ENCODE measurements at places on chromosomes 4 and X. TPM values are rescaled to one million over a fixed set of nuclear protein-coding genes. Genes with fewer than 3 reads are reported as not detected.

GRCh38 chrX:21798677-21799219 lies 40.7 kb upstream of the MBTPS2 start:
- no peak overlapping the region for H3K4me3 ChIP-seq
- H3K27me3 ChIP-seq, result no peaks in the 10 kb centered on the region
- peak; percentile 30 for DNase-seq
- peak overlapping the region; percentile 69 for H3K27ac ChIP-seq
- H3K36me3 ChIP-seq, result no peaks in the 10 kb centered on the region

- H3K27me3 ChIP-seq, result no peaks in the 10 kb centered on the region
- no peak overlapping the region for H3K27ac ChIP-seq
- DNase-seq, result no peak
- no peak overlapping the region for H3K4me3 ChIP-seq
Measured at GRCh38 chr4:4831825-4832224, 27.6 kb upstream of the MSX1 start.

GRCh38 chr4:150949943-150950342 lies 65.1 kb downstream of the LRBA start:
- no peak overlapping the region for H3K4me3 ChIP-seq
- H3K27ac ChIP-seq, result no peak overlapping the region
- no peaks in the 10 kb centered on the region for H3K36me3 ChIP-seq
- DNase-seq, result no peak
- no peaks in the 10 kb centered on the region for H3K4me1 ChIP-seq

TEX13B gene
- total RNA-seq, result not detected

- no peak overlapping the region for H3K4me3 ChIP-seq
- no peaks in the 10 kb centered on the region for H3K36me3 ChIP-seq
- H3K27me3 ChIP-seq, result no peaks in the 10 kb centered on the region
- DNase-seq, result no peak
- H3K27ac ChIP-seq, result no peak overlapping the region
- H3K4me1 ChIP-seq, result no peaks in the 10 kb centered on the region
Measured at GRCh38 chr4:89899152-89899551, 4.5 kb downstream of the MMRN1 start.

DNA sequence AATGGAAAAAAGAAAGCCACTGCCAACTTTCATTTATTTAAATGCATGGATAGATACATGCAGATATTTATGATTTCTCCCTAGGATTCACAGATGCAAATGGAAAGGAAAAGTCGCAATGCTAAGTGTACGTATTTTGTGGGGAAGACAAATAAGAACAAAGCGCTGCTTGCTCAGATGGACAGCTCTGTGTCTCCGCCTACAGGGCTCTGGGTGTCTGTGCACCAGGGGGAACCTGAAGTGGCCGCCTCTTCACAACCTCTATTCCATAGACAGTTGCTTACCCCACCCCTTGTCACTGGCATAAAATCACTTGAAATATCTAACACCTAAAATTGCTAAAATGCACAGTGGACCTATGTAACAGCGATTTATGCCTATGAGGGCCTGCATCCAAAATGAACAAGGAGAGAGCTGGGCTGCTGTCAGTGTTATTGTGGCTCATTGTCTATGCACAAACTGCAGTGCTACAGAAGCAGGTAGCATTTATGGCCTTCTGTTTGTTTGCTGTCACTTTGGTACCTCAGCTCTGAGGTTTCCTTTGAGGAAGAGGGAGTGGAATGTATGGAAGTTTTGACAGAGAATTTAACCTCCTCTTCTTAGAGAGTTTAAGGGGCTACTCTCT lies 58.6 kb upstream of the PAGE1 start:
- no peaks in the 10 kb centered on the region for H3K36me3 ChIP-seq
- H3K27ac ChIP-seq, result no peak overlapping the region
- peaks cover 3% of the 10 kb centered on the region for H3K27me3 ChIP-seq
- no peak for DNase-seq
- H3K4me1 ChIP-seq, result no peaks in the 10 kb centered on the region

- no peaks in the 10 kb centered on the region for H3K36me3 ChIP-seq
- DNase-seq, result no peak
- no peak overlapping the region for H3K4me3 ChIP-seq
- no peaks in the 10 kb centered on the region for H3K4me1 ChIP-seq
Measured at GRCh38 chr4:112138538-112138937, 6.7 kb upstream of the FAM241A start.

- no peaks in the 10 kb centered on the region for H3K36me3 ChIP-seq
- no peak overlapping the region for H3K27ac ChIP-seq
- no peak for DNase-seq
- H3K4me3 ChIP-seq, result no peak overlapping the region
Measured at GRCh38 chr4:139011225-139011950, 4.2 kb upstream of the NOCT start.

DNA sequence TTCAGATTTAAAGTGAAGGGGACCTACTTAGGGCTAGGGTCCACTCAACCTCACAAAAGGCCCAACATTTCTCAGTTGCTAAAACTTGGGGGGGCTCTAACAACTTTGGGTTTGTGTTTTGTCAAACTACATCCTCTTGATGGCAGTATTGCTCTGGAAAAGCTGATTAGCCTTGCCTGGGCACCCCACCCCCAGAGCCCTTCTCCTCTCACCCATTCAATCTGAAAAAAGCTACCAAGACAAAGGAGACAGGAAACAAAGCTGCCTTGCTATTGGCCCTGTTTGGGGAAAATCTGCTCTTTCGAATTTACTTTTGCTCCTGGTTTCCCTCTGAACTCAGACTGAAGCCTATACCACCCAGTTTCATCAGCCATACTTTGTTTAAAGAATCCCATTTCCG lies 195.2 kb upstream of the STK26 start:
- H3K27ac ChIP-seq, result no peak overlapping the region
- H3K27me3 ChIP-seq, result peaks cover 2% of the 10 kb centered on the region

GRCh38 chrX:48604701-48605100 lies 7.4 kb downstream of the WDR13 start:
- no peak overlapping the region for H3K4me3 ChIP-seq
- H3K27me3 ChIP-seq, result no peaks in the 10 kb centered on the region
- no peak for DNase-seq
- H3K36me3 ChIP-seq, result peaks cover under 1% of the 10 kb centered on the region
- no peak overlapping the region for H3K27ac ChIP-seq

HTATSF1 gene
- 76.0 TPM for total RNA-seq

- no peak for DNase-seq
- H3K36me3 ChIP-seq, result no peaks in the 10 kb centered on the region
- no peaks in the 10 kb centered on the region for H3K27me3 ChIP-seq
- no peak overlapping the region for H3K27ac ChIP-seq
Measured at GRCh38 chrX:38879631-38880220, 78.5 kb downstream of the MID1IP1 start.

COMMD8 gene
- 22.0 TPM for total RNA-seq

DNA sequence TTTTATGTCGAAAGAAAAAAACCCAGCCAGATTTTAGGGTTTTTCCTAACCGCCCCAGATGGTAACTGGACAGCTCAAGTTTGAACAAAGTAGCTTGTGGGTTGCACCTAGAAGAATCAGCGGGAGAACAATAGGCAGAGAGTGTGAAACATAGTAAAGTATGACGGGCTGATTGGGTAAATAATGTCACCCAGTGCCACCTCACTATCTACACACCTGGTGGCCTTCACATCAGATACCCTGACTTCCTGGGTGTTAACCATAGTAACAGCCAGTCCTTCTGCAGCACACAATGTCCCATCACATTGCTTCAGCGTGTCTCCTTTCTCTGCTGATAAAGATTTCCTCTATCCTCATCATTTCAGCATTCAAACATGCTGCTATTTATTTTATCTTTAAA lies 159.1 kb upstream of the HS3ST1 start:
- no peaks in the 10 kb centered on the region for H3K4me1 ChIP-seq
- H3K36me3 ChIP-seq, result no peaks in the 10 kb centered on the region
- no peak for DNase-seq
- no peaks in the 10 kb centered on the region for H3K27me3 ChIP-seq
- H3K4me3 ChIP-seq, result no peak overlapping the region
- no peak overlapping the region for H3K27ac ChIP-seq

GRCh38 chr4:16083241-16084191 lies at the start of gene PROM1:
TSS of gene PROM1 (minus strand) at chr4:16084023. CDS start at chr4:16075906, 8,117 bp downstream.
- peak within 1 kb of the TSS; percentile 12 for H3K4me3 ChIP-seq
- no peaks in the 10 kb centered on the region for H3K36me3 ChIP-seq
- H3K27me3 ChIP-seq, result peaks cover 15% of the 10 kb centered on the region
- no peak within 1 kb of the TSS for H3K27ac ChIP-seq

DNA sequence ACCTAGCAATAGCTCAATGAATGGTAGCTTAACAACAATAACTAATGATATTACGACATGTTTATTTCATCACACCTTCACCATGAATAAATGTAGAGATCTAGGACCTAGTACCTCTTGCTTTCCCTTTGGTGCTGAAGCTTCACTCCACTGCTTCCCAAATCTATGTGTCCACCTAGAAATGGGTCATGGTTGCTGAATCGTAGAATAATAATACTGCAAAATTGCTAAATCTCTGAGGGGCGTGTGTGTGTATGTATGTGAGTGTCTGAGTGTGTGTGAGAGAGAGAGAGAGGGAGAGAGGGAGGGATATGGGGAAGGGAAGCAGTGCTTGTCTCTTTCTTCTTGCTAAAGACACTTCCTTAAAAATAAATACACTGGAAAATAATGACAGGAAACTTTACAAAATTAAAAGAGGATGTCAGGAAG lies 109.3 kb upstream of the BMP2K start:
- no peaks in the 10 kb centered on the region for H3K4me1 ChIP-seq
- no peak for DNase-seq
- H3K27me3 ChIP-seq, result no peaks in the 10 kb centered on the region
- no peaks in the 10 kb centered on the region for H3K36me3 ChIP-seq

FSTL5 gene
- total RNA-seq, result 0.67 TPM

All from Panc1 (cell line).